ENCODE measurements at places on chromosomes 3 and 15.

- DNase-seq: no peak
Observed at GRCh38 chr3:181886676-181887075, 175.0 kb downstream of the SOX2 start.

DNA sequence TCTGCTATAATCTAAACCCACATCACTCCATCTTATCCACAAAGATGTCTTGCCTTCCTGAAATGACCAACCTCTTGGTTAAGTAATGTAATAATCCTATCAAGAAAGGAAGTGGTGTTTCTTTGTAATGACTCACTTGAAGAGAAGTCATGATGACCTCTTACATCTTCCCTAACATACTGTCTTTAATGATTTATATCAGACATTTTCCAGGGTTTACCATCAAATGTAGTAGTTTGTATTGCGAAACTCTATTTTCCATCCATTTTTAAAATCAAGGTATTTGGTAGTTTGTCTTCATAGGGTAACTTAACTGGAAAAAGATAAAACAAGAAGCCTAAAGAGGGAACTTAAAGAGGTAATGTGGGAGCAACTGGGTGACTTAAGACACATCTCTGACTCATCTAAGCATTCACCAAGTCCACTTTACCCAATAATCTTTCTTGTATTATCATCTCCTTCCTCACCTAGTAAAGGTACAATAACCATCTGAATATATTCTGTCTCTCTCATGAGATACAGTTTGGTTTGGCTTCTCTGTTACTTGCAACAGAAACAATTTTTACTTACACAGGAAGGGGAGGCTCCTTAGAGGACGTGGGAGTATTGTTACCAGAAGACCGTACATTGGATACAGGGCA is 5.7 kb upstream of the MAPK6 start:
- DNase-seq: no peak

DNA sequence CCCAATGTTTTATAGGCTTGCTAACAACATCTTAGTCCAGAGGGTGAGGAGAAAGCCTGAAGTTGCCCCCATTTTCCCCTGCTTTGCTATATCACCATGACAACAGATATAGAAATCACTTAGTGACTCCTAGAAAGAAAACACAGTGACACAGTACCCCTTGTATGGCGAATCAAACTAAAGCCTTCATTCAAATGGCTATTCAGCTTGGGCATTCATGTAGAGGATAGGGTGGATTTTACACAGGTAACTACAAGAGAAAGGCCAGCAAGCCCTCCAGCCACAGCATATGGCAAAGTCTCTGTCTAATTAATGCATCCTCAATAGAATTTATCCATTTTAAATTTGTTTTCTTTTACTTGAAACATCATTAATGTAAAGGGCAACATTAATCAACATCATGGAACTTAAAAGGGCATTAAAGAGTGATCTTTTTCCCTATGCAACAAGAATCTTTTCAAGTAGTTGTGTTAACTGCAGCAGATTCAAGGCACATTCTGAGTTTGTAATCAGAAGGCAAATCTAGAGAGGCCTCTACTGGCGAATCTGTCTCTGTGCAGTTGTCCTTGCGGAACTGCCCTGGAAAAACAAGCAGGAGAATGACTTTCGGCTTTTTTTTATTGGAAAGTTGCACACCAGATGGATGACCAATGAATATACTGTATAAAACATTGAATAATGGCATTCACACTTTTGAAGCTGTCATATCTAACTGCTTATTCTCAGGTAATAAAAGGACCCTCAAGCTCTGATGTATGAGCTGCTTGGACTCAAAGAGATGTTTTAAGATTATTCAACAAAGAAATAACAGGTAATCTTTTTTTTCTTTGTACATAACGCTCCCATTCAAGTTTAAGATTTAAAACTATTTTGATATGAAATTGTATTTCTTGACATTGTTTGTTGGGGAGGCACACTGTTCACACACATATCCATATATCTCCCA is 621.7 kb upstream of the AGTR1 start:
- no peak for DNase-seq

DNA sequence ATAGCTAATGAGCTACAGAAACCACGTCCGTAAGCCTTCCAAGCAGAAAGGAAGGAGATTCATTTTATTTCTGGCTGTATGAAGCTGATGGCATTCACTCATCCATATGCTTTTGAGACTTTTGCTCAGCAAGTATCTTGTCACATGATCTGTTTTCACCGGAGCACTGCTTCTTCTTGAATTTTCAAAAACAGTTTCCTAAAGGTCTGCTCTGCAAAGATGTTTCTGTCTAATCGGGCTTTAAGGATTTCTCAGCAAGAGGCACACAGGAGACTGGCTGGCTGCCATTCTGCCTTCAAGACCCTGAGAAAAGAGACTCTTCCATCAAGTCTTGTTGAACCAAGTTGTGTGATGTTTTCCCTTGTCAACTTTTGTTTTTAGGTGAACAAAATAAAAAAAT is 289.6 kb upstream of the LYSMD4 start:
- DNase-seq: no peak

DNA sequence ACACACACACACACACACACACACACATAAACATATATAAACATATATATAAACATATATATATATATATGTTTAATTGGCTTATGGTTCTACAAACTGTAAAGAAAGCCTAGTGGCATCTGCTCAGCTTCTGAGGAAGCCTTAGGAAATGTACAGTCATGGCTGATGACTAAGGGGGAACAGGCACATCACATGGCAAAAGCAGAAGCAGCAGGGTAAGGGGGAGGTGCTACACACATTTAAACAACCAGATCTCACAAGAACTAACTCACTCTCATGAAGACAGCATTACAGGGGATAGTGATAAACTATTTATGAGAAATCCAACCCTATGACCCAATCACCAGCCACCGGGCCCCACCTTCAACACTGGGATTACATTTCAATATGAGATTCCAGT is 922.9 kb downstream of the SI start:
- no peak for DNase-seq

GRCh38 chr3:18883571-18883970 is 264.7 kb upstream of the KCNH8 start:
- no peak for DNase-seq
